ENCODE measurements at places on chromosomes 6 and 20. TPM values are rescaled to one million over a fixed set of nuclear protein-coding genes. Genes with fewer than 3 reads are reported as not detected.

Gene FOXC1
- polyA plus RNA-seq: 1.8 TPM

Gene GINM1
- 50.4 TPM for polyA plus RNA-seq

Gene GRM1
- polyA plus RNA-seq: 0.35 TPM

Gene PKIG
- 90.4 TPM for polyA plus RNA-seq

Gene TRAPPC3L
- polyA plus RNA-seq: not detected

Gene RPS18
- 1,698 TPM for polyA plus RNA-seq

Gene BANF2
- not detected for polyA plus RNA-seq

Gene ERGIC3
- 179 TPM for polyA plus RNA-seq

Gene CFAP61
- polyA plus RNA-seq: not detected

Gene BHLHE23
- not detected for polyA plus RNA-seq

Gene SOBP
- 27.5 TPM for polyA plus RNA-seq

Gene EPHA7
- polyA plus RNA-seq: 39.5 TPM
